ENCODE measurements at places on chromosomes 7 and 10. TPM values are rescaled to one million over a fixed set of nuclear protein-coding genes. Genes with fewer than 3 reads are reported as not detected.

The MRC1 gene
- 0.14 TPM for total RNA-seq

The DPP6 gene
- total RNA-seq, result not detected

The MMD2 gene
- not detected for total RNA-seq

The MSMB gene
- total RNA-seq, result not detected

The ZDHHC16 gene
- 34.3 TPM for total RNA-seq

The PLPP4 gene
- not detected for total RNA-seq

The ADRB1 gene
- total RNA-seq, result 2.4 TPM

The METTL2B gene
- total RNA-seq, result 44.8 TPM

The LIPN gene
- not detected for total RNA-seq

The NODAL gene
- not detected for total RNA-seq

The PDZD7 gene
- 0.52 TPM for total RNA-seq

The DLX5 gene
- not detected for total RNA-seq

The CALY gene
- total RNA-seq, result 0.20 TPM

The NSUN5 gene
- total RNA-seq, result 66.5 TPM

The CYP3A4 gene
- not detected for total RNA-seq

The CYP3A5 gene
- total RNA-seq, result 0.74 TPM

The C10orf90 gene
- total RNA-seq, result 0.99 TPM

The ODAD2 gene
- total RNA-seq, result 0.82 TPM

The WASL gene
- 32.4 TPM for total RNA-seq

The PRKG1 gene
- total RNA-seq, result 0.81 TPM

The CRHR2 gene
- not detected for total RNA-seq
